ENCODE measurements at places on chromosomes 12 and 14. TPM values are rescaled to one million over a fixed set of nuclear protein-coding genes. Genes with fewer than 3 reads are reported as not detected.

- H3K27ac ChIP-seq = no peak overlapping the region
- peaks cover 22% of the 10 kb centered on the region for H3K4me1 ChIP-seq
- H3K27me3 ChIP-seq = no peaks in the 10 kb centered on the region
- peak; percentile 63 for DNase-seq
- peak overlapping the region; percentile 60 for H3K4me3 ChIP-seq
Observed at GRCh38 chr14:90382491-90383125, 14.2 kb upstream of the CALM1 start.

DNA sequence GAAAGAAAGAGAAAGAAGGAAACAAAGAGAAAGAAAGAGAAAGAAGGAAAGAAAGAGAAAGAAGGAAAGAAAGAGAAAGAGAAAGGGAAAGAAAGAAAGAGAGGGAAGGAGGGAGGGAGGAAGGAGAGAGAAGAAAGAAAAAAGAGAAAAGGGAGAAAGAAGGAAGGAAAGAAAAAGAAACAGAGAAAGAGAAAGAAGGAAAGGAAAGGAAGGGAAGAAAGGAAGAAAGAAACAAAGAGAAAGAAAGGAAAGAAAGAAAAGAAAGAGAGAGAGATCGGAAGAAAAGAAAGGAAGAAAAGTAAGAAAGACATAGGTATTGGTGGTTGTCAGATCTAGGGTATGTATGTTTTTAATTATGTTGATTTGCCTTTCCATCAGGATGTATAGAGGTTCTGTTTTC, 342.3 kb downstream of the FOXG1 start:
- H3K36me3 ChIP-seq = no peaks in the 10 kb centered on the region
- H3K4me1 ChIP-seq = no peaks in the 10 kb centered on the region
- no peak overlapping the region for H3K27ac ChIP-seq
- no peak overlapping the region for H3K4me3 ChIP-seq

DNA sequence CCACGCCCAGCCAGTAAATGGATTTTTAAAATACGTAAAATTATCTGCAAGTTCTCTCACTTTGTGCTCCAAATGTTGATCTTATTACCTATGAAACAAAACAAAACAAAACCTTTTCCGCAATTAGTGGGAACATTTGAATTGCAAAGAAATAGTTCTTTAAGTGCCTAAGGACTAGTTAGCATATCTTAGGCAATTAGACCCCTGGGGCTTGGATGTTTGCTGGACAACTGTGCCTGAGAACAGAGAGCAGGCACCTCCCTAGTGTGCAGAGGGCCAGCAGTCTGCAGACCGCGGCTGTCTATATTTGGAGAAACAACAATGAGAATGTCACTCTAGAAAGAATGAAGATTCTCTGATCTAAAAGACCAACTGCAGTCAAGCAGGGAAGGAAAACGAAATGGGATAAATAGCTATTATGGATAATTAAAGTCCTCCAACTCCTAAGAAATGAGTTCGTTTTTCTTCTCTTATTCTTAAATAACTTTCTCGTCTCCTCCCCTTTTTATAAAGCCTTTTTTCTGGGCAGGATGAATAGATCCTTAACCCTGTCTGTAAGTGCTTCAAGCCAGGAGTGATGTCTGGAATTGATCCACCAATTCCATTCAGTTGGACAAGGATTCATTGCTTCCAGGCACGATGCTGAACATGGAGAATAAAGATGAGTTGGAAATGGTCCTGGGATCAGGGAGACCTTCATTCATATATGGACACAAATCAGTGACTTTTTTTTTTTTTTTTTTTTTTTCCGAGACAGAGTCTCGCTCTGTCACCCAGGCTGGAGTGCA, 16.2 kb downstream of the SLC17A8 start:
- no peak overlapping the region for H3K27ac ChIP-seq
- no peaks in the 10 kb centered on the region for H3K36me3 ChIP-seq
- no peaks in the 10 kb centered on the region for H3K27me3 ChIP-seq
- H3K4me1 ChIP-seq = no peaks in the 10 kb centered on the region
- DNase-seq = no peak

GRCh38 chr12:105861227-105861626, 277.5 kb downstream of the NUAK1 start:
- H3K4me1 ChIP-seq = peaks cover 31% of the 10 kb centered on the region
- H3K27ac ChIP-seq = peak overlapping the region; percentile 79
- H3K36me3 ChIP-seq = no peaks in the 10 kb centered on the region
- no peak overlapping the region for H3K4me3 ChIP-seq

GRCh38 chr12:65916991-65917695, 92.9 kb downstream of the HMGA2 start:
- H3K4me1 ChIP-seq = no peaks in the 10 kb centered on the region
- H3K27me3 ChIP-seq = no peaks in the 10 kb centered on the region
- DNase-seq = no peak
- no peak overlapping the region for H3K4me3 ChIP-seq
- H3K27ac ChIP-seq = no peak overlapping the region
- H3K36me3 ChIP-seq = no peaks in the 10 kb centered on the region

- peak; percentile 64 for DNase-seq
- peaks cover 39% of the 10 kb centered on the region for H3K4me1 ChIP-seq
- H3K27me3 ChIP-seq = no peaks in the 10 kb centered on the region
- no peaks in the 10 kb centered on the region for H3K36me3 ChIP-seq
Observed at GRCh38 chr14:34098045-34098984, 147.4 kb upstream of the EGLN3 start.

DNA sequence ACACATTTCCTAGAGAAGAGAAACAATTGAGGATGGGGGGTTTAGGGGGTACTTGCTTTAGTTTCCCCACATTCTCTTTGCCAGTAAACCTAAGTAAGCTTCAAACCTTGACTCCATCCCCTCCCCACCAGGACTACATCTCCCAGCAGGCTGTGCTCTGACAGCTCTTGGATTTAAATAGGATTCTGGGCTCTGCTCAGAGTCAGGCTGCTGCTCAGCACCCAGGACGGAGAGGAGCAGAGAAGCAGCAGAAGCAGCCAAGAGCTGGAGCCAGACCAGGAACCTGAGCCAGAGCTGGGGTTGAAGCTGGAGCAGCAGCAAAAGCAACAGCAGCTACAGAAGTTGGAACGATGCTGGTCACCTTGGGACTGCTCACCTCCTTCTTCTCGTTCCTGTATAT, 20.6 kb downstream of the RDH12 start:
- no peaks in the 10 kb centered on the region for H3K4me1 ChIP-seq
- H3K4me3 ChIP-seq = peak overlapping the region; percentile 19
- no peaks in the 10 kb centered on the region for H3K36me3 ChIP-seq
- no peak for DNase-seq
- H3K27ac ChIP-seq = no peak overlapping the region

- H3K4me1 ChIP-seq = peaks cover 26% of the 10 kb centered on the region
- no peaks in the 10 kb centered on the region for H3K27me3 ChIP-seq
- no peak overlapping the region for H3K27ac ChIP-seq
- no peak overlapping the region for H3K4me3 ChIP-seq
- H3K36me3 ChIP-seq = no peaks in the 10 kb centered on the region
Observed at GRCh38 chr12:18546399-18546798, 191.4 kb downstream of the PLCZ1 start.

DNA sequence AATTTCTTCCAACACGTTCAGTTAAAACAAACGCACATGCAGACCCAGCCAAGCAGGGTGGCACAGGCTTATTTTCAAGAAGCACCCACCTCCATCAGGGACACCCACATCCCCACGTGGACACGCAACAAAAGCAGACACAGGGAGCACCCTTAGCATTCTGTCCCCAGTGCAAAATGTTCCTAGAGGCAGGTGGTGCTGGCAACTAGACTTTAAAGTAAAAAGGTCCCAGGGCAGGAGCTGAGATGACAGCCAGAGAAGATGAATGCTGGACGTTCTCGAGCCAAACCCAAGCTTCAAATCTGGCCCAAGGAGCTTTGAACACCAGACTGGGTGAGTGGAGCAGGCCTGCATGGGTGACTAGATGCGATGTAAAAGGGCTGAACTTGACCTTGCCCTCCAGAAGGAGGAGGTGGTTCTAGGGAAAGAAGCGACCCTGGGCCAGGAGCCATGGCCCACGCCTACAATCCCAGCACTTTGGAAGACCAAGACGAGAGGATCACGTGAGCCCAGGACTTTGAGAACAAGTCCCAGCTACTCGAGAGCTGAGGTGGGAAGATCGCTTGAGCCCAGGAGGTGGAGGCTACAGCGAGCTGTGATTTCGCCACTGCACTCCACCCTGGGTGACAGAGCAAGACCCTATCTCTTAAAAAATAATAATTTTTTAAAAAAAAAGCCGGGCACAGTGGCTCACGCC, 47.3 kb downstream of the KDM2B start:
- no peak overlapping the region for H3K4me3 ChIP-seq
- H3K4me1 ChIP-seq = peaks cover 17% of the 10 kb centered on the region
- no peak for DNase-seq
- no peak overlapping the region for H3K27ac ChIP-seq
- no peaks in the 10 kb centered on the region for H3K27me3 ChIP-seq

GRCh38 chr14:23533652-23534435, 17.7 kb downstream of the ZFHX2 start:
- H3K27me3 ChIP-seq = no peaks in the 10 kb centered on the region
- DNase-seq = no peak
- no peaks in the 10 kb centered on the region for H3K36me3 ChIP-seq
- H3K27ac ChIP-seq = no peak overlapping the region

- DNase-seq = no peak
- no peak overlapping the region for H3K27ac ChIP-seq
- H3K4me3 ChIP-seq = no peak overlapping the region
- H3K27me3 ChIP-seq = no peaks in the 10 kb centered on the region
Observed at GRCh38 chr12:113055594-113056380, 743 bp upstream of the DTX1 start.

DNA sequence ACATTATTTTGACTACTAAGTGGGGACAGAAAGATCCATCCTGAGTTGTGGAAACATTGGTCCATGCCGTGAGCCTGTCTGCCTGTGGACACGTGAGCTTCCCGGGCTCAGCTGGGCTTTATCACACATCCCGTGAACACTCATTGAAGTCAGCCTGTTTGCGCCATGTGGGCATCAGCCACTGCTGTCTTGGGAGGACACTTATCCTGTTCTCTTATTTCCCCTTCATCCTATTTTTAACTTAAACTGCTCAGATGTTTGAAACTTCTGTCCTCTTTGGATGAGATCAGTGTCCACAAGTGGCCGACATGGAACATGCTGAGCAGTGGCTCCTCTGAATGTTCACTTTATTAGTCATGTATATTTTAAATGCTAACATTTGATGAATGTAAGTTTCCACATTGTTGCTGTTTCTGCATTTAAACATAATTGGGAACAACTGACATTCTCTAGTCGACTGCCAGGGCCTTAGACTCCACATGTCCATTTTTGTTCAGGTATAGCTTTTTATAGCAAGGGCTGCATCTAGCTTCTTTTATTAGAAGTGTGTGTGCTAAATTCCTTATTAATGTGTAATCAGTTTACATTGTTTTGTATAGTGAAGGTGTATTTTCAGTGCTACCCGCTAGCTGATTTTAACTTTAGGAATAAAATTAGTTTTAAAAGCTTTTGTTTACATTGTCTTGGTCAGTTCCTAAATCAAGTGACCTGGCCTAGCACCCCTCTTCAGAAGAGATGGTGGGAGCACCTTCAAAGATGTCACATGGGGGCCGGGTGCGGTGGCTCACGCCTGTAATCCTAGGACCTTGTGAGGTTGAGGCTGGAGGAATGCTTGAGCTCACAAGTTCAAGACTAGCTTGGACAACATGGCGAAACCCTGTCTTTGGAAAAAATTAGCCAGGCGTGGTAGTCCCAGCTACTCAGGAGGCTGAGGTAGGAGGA, 24.0 kb downstream of the RNF34 start:
- H3K36me3 ChIP-seq = peaks cover 4% of the 10 kb centered on the region
- no peaks in the 10 kb centered on the region for H3K27me3 ChIP-seq
- no peak overlapping the region for H3K4me3 ChIP-seq
- no peak for DNase-seq

- no peak overlapping the region for H3K4me3 ChIP-seq
- H3K27me3 ChIP-seq = no peaks in the 10 kb centered on the region
- H3K27ac ChIP-seq = no peak overlapping the region
- H3K36me3 ChIP-seq = no peaks in the 10 kb centered on the region
- peaks cover 6% of the 10 kb centered on the region for H3K4me1 ChIP-seq
Observed at GRCh38 chr14:52044791-52045522, 23.9 kb downstream of the NID2 start.

DNA sequence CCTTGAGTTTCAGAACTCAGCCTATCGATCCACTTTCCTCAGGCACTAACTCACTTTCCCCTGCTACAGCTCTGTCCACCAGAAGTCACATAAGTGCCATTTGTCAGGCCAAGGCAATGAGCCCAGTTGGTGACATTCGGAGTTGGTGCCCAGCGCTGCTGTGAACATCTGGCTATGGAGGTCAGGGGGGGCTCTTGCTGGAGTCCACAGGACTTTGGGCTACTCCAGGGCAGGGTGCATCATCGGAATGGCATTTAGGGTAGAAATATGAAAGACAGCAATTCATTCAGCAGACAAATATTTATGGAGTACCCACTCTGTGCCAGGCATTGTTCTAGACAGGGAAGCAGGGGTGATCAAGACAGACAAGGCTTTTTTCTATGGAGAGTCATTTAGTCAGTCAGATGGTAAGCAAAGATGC, 1.5 kb upstream of the PPP1CC start:
- H3K4me3 ChIP-seq = no peak overlapping the region
- no peaks in the 10 kb centered on the region for H3K27me3 ChIP-seq
- H3K4me1 ChIP-seq = peaks cover 19% of the 10 kb centered on the region
- no peaks in the 10 kb centered on the region for H3K36me3 ChIP-seq
- DNase-seq = no peak

GRCh38 chr14:66070542-66071319, 415.4 kb upstream of the CCDC196 start:
- no peaks in the 10 kb centered on the region for H3K4me1 ChIP-seq
- H3K4me3 ChIP-seq = no peak overlapping the region
- H3K27me3 ChIP-seq = no peaks in the 10 kb centered on the region
- peak; percentile 78 for DNase-seq
- H3K36me3 ChIP-seq = no peaks in the 10 kb centered on the region

DNA sequence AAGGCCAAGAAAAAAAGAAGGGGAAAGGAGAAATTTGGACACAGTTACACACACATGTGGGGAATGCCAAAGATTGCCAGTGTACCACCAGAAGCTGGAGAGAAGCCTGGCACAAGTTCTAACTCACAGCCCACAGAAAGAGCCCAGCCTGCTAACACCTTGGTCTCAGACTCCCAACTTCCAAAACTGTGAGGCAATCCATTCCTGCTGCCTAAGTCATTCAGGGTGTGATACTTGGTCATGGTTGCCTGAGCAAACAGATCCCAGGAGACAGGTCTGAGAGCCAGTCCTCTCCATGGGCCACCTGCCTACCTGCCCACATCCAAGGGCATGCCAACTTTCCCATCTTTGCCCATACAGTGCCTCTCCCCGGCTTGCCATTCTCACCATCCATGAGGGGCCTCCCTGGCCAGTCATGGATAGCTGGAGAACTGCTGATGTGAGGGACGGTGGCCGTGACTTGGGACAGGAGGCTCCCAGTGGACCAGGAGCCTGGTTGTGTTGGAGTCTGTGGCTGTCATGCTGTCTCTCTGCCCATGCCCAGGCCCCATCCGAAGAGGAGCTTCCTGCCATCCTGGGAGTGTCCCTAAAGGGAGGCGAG, 198.0 kb upstream of the RTL1 start:
- no peaks in the 10 kb centered on the region for H3K36me3 ChIP-seq
- H3K27me3 ChIP-seq = no peaks in the 10 kb centered on the region
- H3K4me1 ChIP-seq = no peaks in the 10 kb centered on the region
- H3K4me3 ChIP-seq = no peak overlapping the region
- H3K27ac ChIP-seq = no peak overlapping the region

GRCh38 chr14:102548616-102549240, 39.2 kb upstream of the ANKRD9 start:
- no peak for DNase-seq
- H3K4me1 ChIP-seq = peaks cover 39% of the 10 kb centered on the region
- H3K36me3 ChIP-seq = no peaks in the 10 kb centered on the region
- no peaks in the 10 kb centered on the region for H3K27me3 ChIP-seq

Gene ABCC9
- total RNA-seq = 123 TPM

Gene HEBP1
- 55.2 TPM for total RNA-seq

Gene AKAP6
- total RNA-seq = 3.4 TPM

Gene NELL2
- total RNA-seq = 0.81 TPM

Measured in Caco-2 (cell line).